NCI-H69 (cell line): ENCODE measurements at places on chromosomes 13 and 19.

GRCh38 chr13:44128552-44129001 lies 245.0 kb upstream of the SERP2 start:
- DNase-seq: no peak

DNA sequence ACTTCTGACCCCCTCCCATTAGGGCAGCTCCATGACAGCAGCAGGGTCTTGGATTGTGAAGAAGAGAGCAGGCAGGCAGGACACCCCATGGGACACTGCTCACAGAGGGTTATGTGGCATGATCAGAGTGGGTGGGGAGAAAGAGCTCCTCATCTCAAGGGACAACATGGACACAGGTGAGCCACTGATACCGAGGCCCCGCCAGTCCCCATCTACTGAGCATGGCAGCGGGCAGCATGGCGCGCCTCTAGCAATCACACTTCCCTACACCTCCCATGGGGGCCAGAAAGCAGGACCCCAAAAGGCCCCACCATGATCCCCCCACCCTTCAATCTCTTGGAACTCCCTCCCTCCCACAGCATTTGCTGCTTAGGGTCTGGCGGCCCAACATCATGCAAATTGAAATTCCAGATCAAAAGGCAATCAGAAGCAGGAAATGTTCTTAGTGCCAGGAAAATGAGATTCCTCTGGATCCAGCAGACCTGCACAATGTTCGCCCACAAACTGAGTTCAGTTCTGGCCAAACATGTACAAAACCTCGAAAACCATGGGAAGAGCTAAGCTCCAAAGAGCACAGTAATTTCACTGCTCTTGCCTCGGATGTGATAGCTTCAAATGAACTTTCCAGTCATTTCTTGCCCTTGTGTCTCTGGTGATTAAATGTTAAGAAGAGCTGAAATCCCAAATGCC lies 14.8 kb downstream of the DOCK9 start:
- DNase-seq: no peak

- DNase-seq: peak; percentile 54
Measured at GRCh38 chr13:62123409-62123808, 707.8 kb upstream of the PCDH20 start.

DNA sequence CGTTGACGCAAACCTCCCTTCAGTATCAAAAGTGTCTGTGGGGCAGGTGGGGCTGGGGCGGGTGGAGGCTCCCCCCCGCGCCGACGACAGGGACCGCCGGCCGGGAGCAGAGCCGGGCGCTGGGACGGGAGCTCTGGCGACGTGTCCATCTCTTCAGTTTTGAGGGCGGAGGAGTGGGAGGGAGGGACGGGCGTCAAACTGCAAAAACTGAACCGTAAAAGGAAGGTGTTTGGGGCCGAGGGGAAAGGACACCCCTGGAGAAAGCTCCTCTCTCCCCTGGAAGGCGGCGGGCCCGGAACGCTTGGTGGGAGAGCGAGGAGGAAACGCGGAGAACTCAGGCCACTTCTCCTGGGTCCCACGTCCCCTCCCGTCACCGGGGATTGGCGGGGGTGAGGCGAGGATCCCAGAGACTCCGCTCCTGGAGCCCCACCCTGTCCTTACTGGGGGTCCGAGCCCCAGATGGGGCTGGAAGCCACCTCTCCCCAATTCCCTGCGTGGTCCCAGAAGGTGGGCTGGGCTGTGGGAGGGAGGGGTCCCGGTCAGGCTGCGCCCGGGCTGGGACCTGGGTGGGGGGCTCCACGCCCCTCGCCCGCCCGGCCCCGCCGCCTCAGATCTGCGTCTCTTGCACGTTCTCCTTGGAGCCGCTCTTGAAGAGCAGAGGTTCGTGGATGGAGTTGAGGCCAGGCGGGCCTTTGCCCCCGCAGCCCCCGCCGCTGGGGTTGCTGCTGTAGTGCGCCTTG lies 3.4 kb upstream of the ASPDH start:
- DNase-seq: no peak
